ENCODE measurements at places on chromosomes 4 and X.
A peak's percentile ranks its signal among the peaks of the same experiment; 100 is the strongest.

- DNase-seq: no peak
Observed at GRCh38 chrX:9130031-9130430, 96.1 kb upstream of the FAM9B start.

DNA sequence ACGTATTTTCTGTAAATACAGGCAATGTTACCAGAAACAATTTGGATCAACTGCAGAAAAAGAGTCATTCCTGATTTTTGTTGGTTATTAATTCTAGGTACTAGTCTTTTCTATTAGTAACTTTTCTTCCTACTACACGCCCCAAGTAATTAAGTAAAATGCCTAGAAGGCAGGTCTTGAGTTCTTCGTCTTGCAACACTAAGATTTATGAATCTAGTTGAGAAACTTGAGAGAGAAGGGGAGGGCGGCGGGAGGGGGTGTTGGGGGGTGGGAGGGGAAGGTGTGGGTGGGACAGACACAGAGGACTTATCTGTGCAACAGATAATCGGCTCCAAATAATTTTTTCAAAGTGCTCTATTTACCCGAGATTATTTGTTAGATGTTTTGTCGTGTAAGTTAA lies 3.0 kb downstream of the RAP2C start:
- DNase-seq: peak; percentile 18

GRCh38 chr4:150080875-150081274 lies 2.6 kb downstream of the DCLK2 start:
- no peak for DNase-seq

DNA sequence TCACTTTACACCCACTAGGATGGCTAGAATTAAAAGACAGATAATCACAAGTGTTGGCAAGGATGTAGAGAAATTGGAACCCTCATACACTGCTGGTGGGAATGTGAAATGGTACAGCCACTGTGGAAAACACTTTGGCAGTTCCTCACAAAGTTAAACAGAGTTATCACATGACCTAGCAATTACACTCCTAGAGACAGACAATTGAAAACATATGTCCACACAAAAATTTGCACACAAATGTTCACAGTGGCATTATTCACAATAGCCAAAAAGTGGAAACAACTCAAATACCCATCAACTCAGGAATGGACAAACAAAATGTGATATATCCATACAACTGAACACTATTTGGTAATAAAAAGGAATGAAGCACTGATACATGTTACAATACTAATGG lies 5.7 kb downstream of the ZNF280C start:
- peak; percentile 60 for DNase-seq

DNA sequence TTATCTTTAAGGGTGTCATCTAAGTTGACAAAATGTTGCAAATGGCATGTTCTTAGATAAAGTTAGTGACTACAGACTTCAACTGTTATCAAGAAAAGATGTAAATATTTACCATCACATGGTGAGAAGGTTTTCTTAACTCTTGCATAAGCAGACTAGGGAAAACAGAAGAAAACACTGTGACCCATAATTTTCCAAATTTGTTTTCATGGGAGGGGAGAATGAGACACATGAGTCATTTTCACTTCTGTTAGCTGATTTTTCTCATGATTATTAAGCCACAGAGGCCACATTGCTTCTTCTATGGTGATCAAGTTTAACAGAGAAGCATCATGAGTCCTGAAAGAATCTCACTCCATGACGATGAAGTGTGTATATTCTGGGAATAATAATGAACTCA lies 30.2 kb upstream of the SYTL5 start:
- DNase-seq: peak; percentile 19

DNA sequence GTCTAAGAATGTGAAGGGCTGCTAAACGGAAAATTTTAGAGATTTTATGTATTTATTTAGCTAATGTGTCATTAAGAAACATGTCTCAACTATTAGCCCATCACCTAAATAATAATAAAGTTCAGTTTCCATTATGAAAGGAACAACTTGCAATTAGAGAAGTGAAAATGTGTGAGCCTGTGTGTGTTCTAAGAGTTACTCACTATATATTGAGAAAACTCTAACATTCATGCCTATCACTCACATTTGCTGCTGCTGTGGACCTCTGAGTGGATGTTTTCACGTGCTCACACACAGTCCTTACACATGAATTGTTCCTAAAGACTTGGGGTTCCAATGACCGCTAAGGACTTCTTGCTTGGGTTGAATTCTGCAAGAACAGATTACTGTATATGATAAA lies 364.0 kb downstream of the TMA16 start:
- no peak for DNase-seq

- DNase-seq: peak; percentile 85
Observed at GRCh38 chrX:53262918-53263394, 18.4 kb downstream of the IQSEC2 start.

- peak; percentile 22 for DNase-seq
Observed at GRCh38 chr4:87209696-87210095, 10.7 kb downstream of the KLHL8 start.

- no peak for DNase-seq
Observed at GRCh38 chrX:119646515-119646914, 40.3 kb upstream of the NKRF start.

DNA sequence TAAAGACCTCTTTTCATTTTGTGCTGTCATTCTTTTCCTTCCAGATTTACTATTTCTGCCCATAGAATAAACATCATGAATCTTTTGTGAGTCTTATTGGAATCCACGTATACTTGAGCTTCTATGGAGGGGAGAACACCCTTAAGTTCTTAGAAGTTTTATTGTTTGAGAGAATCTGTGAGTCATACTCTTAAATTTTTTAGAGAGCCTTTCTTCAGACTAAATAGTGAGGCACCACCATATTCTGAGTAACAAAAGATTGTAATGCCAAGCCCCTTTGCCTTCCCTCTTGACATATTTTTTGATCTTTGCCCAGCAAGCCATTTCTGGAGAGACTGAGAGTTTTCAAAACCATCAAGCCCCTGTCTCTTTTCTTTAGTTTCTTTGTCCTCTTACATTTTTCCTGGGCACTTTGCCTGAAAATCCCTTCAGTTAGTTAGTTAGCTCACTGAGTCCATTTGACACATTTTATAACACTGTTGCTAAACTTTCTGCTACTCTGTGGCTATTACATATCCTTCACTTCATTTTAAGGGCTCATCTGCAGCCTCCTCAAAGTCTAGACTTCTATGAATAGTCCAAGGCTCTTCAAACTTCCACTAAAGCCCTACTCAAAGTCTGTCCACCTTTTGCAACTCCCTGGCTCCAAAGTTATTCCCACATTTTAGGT lies 65.3 kb upstream of the NDUFC1 start:
- DNase-seq: peak; percentile 30

DNA sequence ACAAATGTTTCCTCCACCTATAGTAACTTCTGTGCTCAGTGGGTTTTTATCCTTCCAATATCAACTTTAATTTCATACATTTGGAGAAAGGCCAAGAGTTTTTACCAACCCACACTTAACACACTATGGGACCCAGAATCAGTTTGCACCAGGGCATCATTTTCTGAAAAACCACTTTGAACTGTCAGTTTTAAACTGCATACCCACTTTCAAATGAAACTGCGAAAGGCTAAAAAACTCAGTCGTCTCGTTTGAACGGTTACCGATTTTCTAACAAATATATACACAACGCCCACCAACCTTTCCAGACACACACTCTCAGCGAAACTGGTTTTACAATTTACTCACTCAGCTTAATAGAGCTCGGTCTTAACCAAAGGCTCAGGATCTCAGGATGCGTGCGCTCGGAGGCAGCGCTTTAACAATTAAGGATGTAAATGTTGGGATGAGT lies 376 bp downstream of the ABCG2 start:
- DNase-seq: no peak

DNA sequence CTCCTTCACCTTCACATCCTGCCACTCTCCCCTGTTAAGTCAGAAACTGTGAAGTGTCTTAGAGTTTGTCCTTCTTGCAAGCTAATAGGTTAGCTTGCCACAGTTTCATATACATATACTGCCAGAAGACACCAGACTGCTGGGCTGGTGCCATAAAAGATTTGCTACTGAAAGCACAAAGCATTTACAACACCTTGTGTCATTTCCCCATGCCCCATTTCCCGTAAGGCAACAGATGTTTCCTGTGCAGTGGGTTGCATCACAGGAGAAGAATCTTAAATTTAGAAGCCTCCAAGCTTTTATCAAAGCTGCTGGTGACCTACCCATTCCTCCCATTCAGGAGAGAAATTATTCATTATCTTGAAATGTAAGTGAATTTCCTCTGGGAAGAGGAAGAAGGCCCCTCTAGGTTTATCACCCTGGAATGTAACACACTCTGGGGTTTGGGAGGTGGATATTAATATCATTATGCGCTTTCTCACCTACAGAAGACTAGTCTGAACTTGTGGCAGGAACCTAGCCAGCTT lies 34.5 kb upstream of the RAB33B start:
- peak; percentile 68 for DNase-seq

DNA sequence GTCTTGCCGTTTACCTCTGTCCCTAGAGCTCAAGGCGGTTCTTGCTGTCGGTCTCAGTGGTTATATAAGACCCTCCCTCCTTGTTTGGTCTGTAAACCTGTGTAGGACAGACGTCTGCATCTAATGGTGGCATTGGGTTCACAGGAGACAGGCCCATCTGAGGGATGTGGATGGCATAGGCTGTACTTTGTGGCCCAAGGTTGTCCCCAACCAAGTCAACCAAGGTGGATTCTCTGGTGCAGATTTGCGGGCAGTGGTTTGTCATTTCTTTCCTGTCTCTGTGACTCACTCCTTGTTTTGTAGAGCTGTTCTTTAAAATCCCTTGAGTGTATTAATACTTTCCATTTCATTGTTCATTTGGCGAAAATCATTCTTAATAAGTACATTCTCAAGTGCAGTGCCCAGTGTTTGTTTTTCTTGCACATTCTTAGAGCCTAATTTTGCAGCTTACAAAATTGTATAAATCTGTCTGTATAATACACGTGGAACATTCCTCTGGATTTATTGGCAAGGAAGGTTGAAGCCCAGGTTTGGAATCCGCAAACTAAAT lies 68.0 kb upstream of the TLR2 start:
- DNase-seq: no peak

- DNase-seq: peak; percentile 44
Observed at GRCh38 chr4:102608190-102608589, 107.0 kb downstream of the NFKB1 start.

DNA sequence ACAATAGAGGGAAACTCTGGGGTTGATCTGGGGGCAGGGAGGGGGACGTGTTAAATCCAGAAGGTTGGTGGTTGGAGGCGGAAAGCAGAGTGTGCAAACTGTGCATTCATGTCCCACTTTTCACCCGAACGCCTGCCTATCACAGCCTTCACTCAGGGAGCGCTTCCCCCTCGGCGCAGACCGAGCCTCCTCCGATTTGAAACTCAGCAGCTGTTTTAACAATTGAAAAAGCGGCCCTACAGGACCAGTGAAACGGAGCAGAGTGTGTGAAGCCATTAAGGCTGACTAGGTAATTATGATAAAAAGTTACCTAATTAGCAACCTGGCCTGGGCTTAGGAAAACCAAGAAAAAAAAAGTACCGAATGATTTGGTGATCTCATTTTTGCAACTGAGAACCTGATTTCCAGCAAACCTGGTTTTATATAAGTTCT lies 685 bp upstream of the NDNF start:
- no peak for DNase-seq

- no peak for DNase-seq
Observed at GRCh38 chr4:89992744-89993143, 98.1 kb downstream of the MMRN1 start.

GRCh38 chr4:177190995-177191580 lies 118.6 kb upstream of the NEIL3 start:
- DNase-seq: no peak

DNA sequence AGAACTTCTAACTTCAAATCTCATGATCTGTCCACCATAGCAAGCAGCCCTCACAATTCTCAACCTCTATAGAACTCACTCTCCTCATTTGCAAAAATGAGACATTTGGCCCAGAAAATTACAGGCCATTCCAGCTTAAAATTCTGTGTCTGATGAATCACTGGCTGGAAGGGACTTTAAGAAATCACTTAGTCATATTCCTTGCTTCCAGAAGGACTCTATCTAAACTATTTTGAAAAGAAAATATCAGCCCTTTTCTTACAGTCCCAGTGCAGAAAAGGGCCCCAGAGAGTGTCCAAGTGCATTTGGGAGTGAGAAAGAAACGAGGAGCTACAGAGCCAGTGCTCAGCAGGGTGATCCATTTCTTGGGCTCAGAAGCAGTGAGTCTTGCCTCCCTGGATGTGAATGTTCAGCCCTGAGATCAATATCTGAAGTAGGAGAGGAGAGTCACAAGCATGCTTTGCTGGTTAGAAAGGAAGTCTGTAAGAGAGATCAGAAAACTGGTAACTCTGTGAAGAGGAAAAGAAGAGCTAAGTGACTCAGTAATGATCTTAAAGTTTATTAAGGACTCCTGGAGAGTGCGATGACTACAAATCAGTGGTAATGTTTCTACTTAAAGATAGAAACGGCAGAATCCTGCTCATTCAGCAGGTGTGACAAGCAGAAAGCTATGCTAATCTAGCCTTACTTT lies 139.8 kb downstream of the PALLD start:
- DNase-seq: peak; percentile 88

GRCh38 chr4:4843635-4844291 lies 15.7 kb upstream of the MSX1 start:
- DNase-seq: no peak

GRCh38 chr4:178340468-178340867 lies 898.2 kb upstream of the AGA start:
- no peak for DNase-seq

GRCh38 chr4:62928483-62928882 lies 1480.8 kb downstream of the TECRL start:
- DNase-seq: no peak

DNA sequence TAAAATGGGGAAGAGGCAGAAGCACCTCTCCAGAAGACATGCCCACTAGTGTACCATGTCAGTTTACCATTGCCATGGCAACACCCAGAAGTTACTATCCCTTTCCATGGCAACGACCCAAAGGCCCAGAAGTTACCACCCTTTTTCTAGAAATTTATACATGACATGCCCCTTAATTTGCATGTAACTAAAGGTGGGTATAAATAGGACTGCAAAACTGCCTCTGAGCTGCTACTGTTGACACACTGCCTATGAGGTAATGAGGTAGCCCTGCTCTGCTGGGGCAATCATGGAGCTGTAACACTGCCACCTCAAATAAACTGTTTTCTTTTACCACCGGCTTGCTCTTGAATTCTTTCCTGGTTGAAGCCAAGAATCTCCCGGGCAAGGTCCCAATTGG lies 13.9 kb upstream of the BEX4 start:
- DNase-seq: no peak

DNA sequence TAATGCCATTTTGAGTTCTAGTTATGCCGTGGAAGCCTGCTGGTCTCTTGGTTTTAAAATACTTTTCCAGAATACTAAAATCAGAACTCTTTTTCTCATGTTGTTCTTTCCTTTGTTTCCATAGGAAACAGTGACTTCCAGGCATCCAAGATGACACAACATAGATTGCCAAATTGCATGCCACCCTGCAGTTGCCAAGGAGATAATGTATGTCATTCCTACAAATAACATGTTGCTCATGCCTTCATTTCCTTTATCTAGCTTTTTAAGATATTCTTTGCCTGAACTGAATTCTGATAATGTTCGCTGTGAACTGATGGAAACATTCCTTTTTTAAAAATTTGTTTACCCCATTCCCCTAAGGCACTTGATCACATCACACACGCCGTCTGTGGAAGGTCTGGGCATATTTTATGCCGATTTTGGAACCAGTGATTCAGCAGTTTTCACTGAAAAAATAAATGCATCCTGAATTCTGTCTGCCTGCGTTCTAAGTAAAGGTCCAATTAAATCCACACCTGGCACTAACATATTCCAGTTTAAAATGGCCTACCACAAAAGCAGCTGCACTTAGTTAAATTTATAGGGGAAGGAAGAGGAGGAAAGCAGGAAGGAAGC lies 38.0 kb upstream of the COX7B2 start:
- DNase-seq: peak; percentile 1

GRCh38 chr4:150799207-150799606 lies 215.9 kb downstream of the LRBA start:
- DNase-seq: no peak

- DNase-seq: no peak
Observed at GRCh38 chr4:124596816-124597215, 115.7 kb downstream of the ANKRD50 start.

Data from fibroblast of mammary gland (primary cell).